ENCODE measurements at places on chromosomes 1 and 21. TPM values are rescaled to one million over a fixed set of nuclear protein-coding genes. Genes with fewer than 3 reads are reported as not detected.

Gene SOAT1
- 1.7 TPM for total RNA-seq

Gene ERICH3
- not detected for total RNA-seq

DNA sequence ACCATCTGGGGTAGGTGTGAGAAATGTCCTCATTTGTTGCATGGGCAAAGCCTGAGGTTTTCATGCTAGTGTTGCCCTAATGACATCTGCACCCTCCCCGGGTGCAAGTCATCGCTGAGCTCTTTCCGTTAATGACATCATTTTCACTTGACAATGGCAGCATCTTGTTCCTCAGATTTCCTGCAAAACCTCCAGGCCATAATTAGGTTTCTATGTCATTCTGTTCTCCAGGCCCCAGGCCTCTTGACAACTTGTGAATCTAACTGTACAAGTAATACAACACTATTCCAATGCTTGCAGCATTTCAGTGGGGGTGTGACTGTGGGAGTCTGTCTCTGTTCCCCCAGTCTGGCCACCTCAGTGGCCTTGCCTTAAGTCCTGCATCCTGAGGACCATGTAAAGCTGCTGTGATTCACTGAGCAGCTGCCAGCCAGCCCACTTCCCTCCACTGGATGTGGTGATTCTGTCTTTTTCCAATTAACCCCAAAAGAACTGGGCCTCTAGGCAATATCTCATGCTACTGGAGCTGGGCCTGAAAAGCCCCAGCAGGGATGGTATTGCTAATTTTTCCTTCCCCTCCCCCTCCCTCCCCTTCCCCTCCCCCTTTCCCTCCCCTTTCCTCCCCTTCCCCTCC lies 22.8 kb downstream of the RAB7B start:
- DNase-seq = no peak

GRCh38 chr1:3816331-3817137 lies 20.2 kb upstream of the LRRC47 start:
- no peak for DNase-seq

DNA sequence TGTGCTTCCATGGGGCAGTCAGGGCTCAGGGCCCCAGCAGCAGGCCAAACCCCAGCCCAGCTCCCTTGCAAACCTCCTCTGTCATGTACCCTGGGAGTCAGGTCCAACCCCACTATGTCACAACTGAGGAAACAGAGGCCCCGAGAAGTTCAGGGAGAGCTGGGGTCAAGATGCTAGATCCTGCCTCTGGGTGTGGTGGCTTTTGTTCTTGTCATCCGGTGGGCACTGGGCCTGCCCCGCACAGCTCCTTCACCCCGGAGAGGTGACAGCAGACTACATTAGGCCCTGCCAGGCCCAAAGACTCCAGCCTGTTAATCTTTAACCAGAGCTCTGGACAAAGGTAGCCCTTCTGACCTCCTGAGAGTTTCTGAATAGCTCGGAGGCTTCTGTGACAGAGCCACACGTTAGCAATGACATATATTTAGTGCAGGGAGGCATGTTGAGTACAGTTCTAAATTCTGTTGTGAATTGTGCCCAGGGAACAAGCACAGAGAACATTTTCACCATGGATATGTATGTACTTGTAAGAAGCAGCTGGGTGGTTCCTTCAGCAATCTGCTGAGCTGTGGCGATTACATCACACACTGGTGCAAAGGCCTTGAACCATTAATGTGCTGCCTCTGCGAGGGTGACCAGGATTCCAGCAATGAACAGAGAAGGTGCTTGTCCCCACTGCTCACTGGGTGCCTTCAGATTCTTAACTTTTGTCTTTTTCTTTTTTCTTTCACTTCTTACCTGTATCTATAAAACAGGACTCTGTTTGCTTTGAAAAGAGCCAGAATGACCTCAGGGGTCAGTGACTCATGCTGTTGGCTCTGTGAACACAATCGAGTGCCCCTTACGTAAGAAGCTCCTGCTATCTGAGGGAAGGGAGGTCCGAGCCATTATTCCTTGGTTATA lies 102.8 kb downstream of the RHOU start:
- DNase-seq = no peak

- no peak for DNase-seq
Measured at GRCh38 chr1:193799948-193800690, 613.7 kb upstream of the B3GALT2 start.

DNA sequence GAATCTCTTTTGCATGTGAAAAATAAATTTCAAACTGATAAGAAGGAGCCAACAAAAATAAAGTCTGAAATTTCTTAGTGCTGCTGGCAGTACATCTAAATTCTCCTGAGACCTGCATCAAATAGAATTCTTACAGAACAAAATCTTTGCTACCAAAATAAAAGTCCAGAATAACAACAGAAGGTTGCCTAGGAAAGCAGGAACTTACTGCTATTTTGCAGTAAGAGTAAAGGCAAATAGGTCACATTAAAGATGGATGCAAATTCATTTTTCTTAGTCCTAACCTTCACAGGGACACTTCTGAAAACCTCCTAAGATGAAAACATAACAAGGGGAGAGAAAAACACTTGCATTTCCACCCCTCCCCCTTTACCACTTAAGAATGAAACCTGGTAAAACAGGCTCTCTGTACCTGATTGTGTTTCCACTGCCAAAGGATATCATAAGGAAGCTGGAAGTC lies 59.0 kb downstream of the RUSC1 start:
- DNase-seq = no peak

GRCh38 chr1:182587666-182588499 lies 1.2 kb downstream of the RNASEL start:
- no peak for DNase-seq

GRCh38 chr1:44268054-44268453 lies 54.8 kb downstream of the DMAP1 start:
- no peak for DNase-seq

DNA sequence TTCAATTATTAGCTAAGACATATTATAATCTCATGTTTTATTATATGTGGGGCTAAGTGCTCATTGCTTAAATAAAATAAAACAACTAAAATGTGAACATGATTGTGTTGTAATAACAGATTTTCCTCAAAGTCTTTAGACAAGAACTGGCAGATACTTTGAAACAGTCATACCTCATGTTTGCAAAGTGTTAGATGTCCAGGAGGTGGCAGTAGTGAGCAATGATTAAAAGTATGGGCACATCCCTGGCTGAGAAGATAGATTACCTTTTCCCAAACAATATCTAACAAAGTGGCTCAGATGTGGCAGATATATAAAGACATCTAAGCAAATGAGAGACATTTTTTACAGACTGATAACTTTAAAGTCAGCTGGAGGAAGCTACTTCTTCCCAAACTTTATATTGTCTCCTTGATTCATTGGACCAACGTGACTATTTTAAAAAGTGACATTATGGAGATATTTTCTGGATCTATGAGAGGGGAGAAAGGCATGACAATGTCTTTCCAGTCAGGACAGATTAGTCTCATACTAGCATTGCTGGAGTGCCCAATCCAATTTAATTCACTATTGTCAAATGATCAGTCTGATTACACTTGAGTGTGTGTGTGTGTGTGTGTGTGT lies 269.8 kb downstream of the S1PR1 start:
- DNase-seq = no peak

Gene RAB7B
- 15.8 TPM for total RNA-seq

DNA sequence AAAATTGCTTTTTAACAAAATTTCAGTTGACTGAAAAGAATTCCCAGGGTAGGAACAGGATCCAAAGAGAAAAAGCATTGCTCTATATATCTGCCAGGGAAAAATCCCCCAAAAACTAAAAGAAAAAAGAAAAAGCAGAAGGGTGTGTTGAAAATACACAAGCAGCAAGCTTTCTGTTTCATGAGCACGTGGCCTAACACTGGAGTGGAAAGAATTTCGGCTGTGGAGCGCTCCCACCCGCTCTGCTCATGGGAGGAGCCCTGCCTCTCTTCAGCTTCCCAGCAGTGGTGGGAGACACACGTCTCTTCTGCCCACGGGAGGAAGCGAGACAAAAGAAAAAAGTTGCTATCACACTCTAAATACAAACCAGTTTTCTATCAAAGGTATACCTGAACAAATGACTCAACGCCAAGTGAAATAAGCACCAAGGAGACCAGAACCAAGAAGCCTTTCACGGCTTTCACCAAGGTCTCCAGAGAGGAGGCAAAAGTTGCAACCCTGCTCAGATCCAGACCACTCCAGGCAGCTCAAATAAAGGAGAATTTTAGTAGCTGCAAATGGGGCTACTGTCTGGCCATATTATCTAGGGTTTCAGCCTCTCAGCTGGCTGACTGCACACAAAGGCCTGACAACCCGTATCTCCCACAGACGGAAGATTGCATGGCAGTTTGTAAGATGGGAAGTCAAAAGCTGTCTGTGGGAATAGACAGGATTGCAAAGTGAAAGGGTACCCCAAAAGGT lies 29.5 kb upstream of the ZNF496 start:
- no peak for DNase-seq

- no peak for DNase-seq
Measured at GRCh38 chr1:244854166-244854565, 10.2 kb downstream of the HNRNPU start.

DNA sequence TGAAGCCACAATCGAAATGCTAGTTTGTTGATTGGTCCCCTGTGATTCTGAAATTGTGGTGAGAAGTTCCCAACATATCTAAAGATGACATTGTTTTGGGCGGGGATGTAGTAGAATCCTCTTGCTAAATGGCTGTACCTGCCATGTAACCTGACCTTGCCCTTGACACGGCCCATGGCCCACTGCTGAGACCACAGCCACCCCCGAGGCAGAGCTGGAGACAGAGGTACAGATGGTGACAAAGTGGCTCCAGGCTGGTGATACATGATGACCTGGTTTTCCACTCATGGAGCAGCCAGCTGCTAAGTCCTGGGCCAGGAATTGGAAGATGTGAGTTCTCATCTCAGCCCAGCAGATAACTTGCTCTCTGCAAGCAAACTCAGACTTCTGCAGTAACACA lies 226.5 kb downstream of the FOXD2 start:
- no peak for DNase-seq

DNA sequence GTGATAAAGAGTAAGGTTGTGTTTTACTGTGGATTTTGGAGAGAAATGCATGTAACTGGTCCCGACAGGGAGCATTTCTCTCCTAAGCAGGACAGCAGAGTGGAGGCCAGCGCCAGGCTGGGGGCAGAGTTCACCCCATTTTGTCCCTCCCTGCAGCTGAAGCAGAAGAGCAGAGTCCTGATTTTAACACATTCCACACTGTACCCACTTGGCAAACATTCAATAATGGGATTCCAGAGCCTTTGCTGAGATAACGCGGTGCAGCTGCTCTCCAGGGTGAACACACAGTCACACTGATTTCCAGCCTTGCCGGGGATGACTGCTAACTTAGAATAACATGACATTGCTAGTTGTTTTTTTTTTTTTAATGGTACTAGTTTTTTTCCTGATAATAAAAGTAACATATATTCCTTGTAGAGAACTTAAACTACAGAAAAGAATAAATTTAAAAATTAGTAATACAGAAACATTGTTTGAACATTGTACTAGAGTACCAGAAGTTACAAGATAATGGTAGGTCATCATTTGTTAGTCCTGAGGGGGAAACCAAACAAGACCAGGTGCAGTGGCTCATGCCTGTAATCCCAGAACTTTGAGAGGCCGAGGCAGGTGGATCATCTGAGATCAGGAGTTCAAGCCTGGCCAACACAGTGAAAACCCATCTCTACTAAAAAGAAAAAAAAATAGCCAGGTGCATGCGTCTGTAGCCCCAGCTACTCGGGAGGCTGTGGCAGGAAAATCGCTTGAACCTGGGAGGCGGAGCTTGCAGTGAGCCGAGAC lies 77.2 kb downstream of the SCCPDH start:
- DNase-seq = no peak

- DNase-seq = no peak
Measured at GRCh38 chr1:58524353-58524945, 22.1 kb downstream of the OMA1 start.

- no peak for DNase-seq
Measured at GRCh38 chr1:180489313-180489712, 13.1 kb downstream of the ACBD6 start.

Gene HEYL
- 0.45 TPM for total RNA-seq

GRCh38 chr1:205515781-205516253 lies 11.3 kb downstream of the CDK18 start:
- no peak for DNase-seq

Gene SERTAD4
- total RNA-seq = 7.8 TPM

Gene AMY1C
- not detected for total RNA-seq
